ENCODE measurements at places on chromosomes 16 and 17.

DNA sequence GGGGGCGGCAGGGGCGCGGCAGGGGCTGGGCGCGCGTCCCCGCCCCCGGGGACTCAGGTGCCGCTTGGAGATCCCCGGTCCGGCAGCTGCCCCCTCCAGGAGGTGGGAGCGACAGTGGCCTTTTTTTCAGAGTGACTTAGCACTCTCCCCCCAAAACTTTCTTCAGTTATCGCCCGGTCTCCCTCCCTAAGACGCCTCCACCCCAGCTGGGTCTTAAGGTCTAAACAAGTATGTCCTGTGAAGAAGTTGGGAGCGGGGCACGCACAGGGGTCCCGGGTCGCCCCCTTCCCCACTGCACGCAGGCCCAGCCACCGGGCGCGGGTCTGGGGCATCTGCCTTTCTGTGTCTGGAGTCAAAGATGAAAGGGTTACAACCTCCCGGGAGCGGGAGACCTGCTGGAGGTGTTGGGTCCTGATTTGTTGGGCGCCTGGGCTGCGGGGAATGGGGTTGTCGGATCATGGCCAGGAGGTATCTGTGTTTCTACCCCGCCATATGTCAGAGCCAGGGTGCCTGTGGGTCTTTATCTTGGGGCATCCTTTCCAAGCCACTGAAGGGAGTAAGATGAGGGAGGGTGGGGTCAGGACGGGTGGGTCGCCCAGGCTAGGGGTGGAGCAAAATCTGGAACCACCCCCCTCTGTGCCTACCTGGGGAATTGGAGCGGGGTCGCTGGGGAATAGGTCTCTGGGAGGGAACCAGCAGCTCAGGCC is 757 bp downstream of the FMNL1 start:
- DNase-seq: no peak

DNA sequence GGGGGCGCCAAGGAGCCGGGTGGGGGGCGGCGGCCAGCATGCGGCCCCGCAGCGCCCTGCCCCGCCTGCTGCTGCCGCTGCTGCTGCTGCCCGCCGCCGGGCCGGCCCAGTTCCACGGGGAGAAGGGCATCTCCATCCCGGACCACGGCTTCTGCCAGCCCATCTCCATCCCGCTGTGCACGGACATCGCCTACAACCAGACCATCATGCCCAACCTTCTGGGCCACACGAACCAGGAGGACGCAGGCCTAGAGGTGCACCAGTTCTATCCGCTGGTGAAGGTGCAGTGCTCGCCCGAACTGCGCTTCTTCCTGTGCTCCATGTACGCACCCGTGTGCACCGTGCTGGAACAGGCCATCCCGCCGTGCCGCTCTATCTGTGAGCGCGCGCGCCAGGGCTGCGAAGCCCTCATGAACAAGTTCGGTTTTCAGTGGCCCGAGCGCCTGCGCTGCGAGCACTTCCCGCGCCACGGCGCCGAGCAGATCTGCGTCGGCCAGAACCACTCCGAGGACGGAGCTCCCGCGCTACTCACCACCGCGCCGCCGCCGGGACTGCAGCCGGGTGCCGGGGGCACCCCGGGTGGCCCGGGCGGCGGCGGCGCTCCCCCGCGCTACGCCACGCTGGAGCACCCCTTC is 484 bp downstream of the FZD2 start:
- no peak for DNase-seq

GRCh38 chr17:12769981-12770380 is 19.3 kb upstream of the ARHGAP44 start:
- DNase-seq: no peak

DNA sequence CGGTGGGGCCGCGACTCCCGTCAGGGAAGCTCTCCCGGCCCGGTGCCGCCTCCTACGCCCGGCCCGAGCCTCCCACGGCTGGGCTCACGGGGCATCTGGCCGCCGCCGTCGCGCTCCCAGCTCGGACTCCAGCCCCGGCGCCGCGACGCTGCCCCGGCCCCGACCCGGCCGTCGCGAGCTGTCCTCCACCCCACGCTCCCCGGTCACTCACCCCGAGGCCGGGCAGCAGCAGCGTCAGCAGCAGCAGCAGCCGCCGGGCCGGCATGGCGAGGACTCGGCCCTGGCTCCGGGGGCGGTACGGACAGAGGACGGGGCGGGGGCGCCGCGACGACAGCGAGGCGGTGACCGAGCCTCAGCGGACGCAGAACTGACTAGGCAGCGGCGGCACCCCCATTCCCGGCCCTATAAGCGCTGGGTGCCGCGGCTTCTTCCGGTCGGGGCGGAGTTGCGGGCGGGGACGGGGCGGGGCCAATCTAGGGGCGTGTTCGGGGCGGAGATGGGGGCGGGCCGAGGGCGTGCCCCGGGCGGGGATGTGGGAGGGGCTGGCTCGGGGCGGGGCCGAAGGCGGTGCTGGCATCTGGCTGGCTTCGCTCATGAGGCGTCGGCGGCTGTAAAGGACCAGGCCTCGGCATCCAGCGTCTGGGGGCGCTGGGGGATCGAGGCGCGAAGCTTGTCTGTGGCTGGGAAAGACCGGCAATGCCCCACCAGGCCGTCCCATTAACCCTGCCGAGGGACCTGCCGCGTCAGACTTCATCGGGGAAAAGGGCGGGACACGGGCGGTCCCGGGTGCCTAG is at the start of gene ERN1:
ERN1 (minus strand) TSS at position 380 of the 794 bp plus-strand sequence; CDS start at position 265, 115 bp downstream.
- DNase-seq: peak; percentile 90

- DNase-seq: no peak
Measured at GRCh38 chr17:59601130-59601529, 18.6 kb upstream of the CLTC start.

DNA sequence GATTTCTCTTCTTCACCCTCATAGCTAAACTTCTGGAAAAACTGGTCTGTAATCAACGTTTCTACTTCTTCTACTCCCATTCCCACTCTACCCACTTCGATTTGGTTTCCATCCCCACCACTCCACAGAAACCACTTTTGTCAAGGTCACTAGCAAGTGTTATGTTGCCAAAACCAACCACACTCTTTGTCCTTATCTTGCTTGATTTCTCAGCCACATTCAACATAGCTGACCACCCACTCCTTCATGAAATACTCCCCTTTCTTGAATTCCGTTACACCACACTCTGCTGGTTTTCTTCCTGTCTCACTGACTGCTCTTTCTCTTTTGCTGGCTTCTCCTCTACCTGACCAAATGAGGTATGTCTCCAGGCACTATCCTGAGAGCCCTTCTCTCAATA is 11.9 kb downstream of the IKZF3 start:
- DNase-seq: no peak

GRCh38 chr16:49352892-49353291 is 20.7 kb upstream of the C16orf78 start:
- no peak for DNase-seq

- no peak for DNase-seq
Measured at GRCh38 chr16:9046667-9047055, 44.8 kb upstream of the HAPSTR1 start.

DNA sequence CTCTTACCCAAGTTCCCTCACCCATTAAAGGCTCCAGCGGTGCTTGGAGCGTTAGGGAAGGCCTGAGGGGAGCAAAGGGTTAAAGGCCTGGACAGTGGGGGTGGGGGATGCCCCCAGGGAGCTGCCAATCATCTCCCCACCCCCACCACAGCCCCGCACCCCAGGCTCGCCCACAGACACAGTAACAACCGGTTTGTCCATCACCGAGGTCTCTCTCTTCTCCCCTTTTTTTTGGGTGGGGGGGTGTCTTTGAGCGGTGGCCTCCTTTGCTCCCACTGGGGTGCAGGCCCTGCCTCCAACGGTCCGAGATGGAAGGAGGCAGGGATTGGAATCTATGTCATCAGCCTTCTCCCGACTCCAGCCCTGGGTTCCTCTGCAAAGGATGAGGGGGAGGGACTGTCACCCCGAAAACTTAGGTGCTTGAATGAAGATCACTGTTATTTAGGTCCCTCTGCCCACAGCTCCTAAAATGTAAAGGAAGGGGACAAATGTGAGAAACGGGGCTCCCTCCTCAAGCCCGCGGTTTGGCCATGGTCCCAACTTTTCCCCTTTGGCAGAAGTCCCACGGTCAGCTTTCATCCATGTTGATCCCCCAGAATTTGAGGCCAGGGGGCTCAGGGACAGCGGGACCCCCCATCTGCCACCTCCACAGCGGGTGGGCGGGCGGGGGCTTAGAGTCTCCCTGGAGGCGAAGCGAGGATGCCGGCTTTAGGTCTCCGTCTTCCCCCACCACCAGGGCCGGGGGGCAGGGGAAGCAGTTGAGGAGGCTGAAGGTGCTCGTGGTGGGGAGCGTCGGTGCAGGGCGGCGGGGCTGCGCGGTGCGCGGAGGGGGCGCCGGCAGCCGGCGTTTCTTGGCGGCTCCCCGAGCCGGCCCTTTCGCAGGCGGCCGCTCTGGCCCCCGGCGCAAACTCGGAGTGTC is 1.7 kb downstream of the EPOP start:
- no peak for DNase-seq

DNA sequence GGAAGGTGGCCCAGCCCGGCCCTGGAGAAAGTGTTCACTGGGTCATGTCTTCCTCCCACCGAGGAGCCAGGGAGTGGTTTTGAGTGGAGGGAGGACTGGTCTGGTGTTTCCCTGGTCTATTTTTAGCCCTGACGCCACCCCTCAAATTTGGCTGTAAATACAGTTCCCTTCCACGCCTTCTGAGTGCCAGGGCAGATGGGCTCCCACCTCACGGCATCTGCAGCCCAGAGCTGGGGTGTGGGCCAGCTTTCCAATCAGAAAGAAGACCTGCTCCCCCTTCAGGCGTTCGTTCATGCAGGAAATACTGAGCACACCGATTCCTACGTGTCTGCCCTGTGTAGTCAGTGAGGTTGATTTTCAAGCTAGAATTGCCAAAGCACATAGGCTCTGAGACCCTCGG is 53.7 kb downstream of the SNX20 start:
- no peak for DNase-seq

- DNase-seq: no peak
Measured at GRCh38 chr17:77382356-77382911, 241.7 kb downstream of the SEC14L1 start.

- DNase-seq: no peak
Measured at GRCh38 chr17:81338274-81339190, 43.4 kb upstream of the SLC38A10 start.

- no peak for DNase-seq
Measured at GRCh38 chr16:83692224-83692623, 115.6 kb upstream of the HSBP1 start.

DNA sequence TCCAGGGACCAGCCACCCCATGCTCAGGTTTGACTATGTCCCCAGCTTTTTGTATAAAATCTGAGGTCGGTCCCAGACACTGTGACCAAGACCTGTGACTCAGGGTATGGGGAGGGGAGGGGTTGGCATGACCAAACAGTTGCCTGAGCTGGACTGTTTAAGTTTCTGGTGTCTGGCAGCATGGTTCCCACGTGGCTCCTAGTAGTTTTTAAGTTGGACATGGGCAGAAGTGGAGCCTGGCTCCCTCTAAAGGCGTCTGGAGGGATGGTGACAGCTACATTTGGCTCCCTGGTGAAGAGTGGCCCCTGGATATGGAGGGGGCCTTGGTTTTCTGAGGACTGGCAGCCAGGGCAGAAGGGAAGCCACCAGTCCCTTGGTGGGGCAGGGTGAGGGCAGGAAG is 7.9 kb downstream of the SMCR8 start:
- DNase-seq: no peak

- no peak for DNase-seq
Measured at GRCh38 chr16:24875466-24875865, 29.7 kb downstream of the SLC5A11 start.

DNA sequence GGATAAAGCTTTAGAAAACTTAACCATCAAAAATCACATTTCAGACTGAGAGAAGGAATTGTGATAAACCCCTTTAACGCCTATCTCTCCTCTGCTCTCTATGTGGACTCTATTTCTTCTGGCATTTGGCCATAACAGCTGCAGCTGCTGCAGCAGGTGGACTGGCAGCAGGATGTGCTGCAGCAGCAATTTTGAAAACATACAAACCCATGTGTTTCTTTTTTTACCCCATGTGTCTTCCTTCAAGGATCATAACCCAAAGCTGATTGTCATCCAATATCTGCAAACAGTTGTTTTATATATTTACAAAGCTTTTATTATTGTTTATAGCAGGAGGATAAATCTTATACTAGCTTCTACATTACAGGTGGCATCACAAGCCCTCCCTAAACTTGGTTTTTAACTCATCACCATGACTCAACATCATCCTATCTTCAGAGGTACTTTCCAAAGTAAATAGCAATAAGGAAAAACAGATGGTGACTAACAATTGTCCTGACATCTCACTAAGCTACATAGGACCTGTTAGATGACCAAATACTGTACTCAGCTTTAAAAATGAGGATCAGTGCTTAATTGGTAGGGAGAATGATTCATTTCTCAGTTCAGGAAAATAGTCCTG is 14.5 kb upstream of the KRTAP9-2 start:
- no peak for DNase-seq

DNA sequence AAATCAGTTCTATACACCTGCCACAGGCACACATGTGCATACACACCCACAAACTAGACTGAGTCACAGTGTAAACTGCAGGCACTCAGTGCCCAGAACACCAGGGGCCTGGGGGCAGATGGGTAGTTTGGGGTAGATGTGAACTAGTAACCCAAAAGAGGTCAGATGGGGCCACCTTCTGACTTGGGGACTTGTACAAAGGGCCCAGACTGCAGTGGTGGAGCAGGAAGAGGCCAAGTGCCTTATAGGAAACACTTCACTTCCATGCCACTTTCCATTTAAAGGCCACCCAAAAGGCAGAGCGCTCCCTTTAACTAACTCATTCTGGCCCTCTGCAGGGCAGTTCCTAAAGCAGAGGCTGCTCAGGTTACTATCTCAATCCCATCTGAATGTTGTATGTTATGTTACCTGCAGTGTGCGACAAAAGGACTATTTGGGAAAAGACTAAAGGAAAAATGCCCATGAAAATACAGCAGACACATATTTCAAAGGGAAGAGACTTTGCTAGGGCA is 27.8 kb upstream of the ERN1 start:
- DNase-seq: no peak

GRCh38 chr17:63398680-63399079 is 47.4 kb downstream of the CYB561 start:
- DNase-seq: no peak

GRCh38 chr16:85535352-85536072 is 77.6 kb upstream of the GSE1 start:
- peak; percentile 91 for DNase-seq

DNA sequence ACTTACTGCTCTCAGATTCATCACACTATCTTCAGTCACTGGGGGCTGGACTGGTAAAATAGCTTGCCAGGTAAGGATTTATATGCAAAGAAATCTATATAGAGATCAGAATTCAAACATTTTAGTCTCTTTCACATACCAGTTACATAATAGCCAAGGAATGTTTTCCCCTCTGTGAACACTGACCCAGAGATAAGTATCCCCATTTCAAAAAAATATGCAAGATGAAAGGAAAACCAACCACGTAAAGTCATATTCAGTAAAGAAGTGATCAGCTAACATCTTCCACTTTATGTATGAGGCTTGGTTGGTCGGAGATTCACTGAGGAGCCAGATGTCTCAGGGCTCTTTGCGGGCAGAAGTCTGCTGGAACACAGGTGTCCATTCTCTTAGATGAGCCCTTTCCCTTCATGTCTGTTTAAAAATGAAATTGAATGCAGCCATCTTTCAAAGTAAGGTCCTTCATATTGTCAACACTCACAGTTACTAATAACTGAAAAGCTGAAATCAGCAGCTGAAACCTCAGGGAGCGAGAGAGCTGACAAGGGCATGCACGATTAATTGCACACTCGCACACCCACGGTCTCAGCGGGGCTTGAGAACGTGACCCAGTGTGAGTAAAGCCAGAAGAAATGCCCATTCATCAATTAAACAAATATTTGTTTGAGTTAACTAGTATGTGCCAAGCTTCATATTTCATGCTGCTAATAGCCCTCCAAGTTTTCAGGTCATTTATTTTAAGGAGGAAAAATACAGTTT is 161.2 kb downstream of the MRTFB start:
- no peak for DNase-seq
